Breast epithelium (tissue), 4 donors: ENCODE measurements at places on chromosomes 4 and X. TPM values are rescaled to one million over a fixed set of nuclear protein-coding genes. Genes with fewer than 3 reads are reported as not detected.

RTL9 gene
- total RNA-seq: 0.15 TPM

SEC31A gene
- 231 TPM for total RNA-seq

TMSB15C gene
- total RNA-seq: 6.2 TPM

GABRQ gene
- total RNA-seq: not detected

GAGE2A gene
- not detected for total RNA-seq

CXCR3 gene
- total RNA-seq: not detected

KLB gene
- total RNA-seq: 4.6 TPM

MOB1B gene
- 13.3 TPM for total RNA-seq

EFHC2 gene
- total RNA-seq: 0.66 TPM

MAN2B2 gene
- 19.6 TPM for total RNA-seq

PDE6B gene
- 2.7 TPM for total RNA-seq

ETNPPL gene
- not detected for total RNA-seq

MAGED4B gene
- not detected for total RNA-seq

BST1 gene
- total RNA-seq: 16.6 TPM

KCTD8 gene
- 0.48 TPM for total RNA-seq

ATP7A gene
- total RNA-seq: 16.4 TPM

FAAH2 gene
- 52.7 TPM for total RNA-seq

TRO gene
- 14.8 TPM for total RNA-seq

CHRDL1 gene
- 396 TPM for total RNA-seq

SMARCA1 gene
- total RNA-seq: 34.4 TPM

SSX4B gene
- total RNA-seq: not detected

H2BW2 gene
- not detected for total RNA-seq

MAMLD1 gene
- 14.7 TPM for total RNA-seq

TEX13B gene
- total RNA-seq: not detected

SCML2 gene
- 3.9 TPM for total RNA-seq

COL4A6 gene
- 13.9 TPM for total RNA-seq

TRPC5OS gene
- not detected for total RNA-seq

WNK3 gene
- 3.3 TPM for total RNA-seq

GAB3 gene
- total RNA-seq: 5.3 TPM
